Immature natural killer cell (primary cell): ENCODE measurements at places on chromosomes 4 and X. TPM values are rescaled to one million over a fixed set of nuclear protein-coding genes. Genes with fewer than 3 reads are reported as not detected.

GRCh38 chr4:83625821-83626220, 89.9 kb downstream of the GPAT3 start:
- H3K36me3 ChIP-seq = peaks cover 7% of the 10 kb centered on the region
- DNase-seq = no peak
- peaks cover 4% of the 10 kb centered on the region for H3K4me1 ChIP-seq
- H3K27ac ChIP-seq = no peak overlapping the region
- H3K27me3 ChIP-seq = no peaks in the 10 kb centered on the region

DNA sequence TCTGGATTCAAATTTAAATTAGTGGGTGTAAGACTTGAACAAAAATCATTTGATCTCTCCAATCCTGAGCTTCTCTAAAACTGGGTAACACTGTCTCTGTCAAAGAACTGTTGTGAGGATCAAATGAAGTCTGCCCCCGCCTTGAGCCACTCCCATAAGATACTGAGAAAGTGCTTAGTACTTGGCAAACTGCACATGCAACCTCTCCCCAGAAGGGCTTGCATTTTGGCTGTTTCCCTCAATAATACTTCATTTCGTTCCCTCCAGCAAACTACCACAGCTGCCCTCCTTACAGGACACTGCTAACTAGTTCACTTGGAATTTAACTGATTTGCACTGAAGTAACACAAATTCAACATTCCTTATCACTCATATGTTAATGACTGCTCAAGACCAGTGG, 79.8 kb downstream of the APBB2 start:
- H3K4me3 ChIP-seq = no peak overlapping the region
- H3K4me1 ChIP-seq = no peaks in the 10 kb centered on the region
- H3K27ac ChIP-seq = no peak overlapping the region
- H3K27me3 ChIP-seq = no peaks in the 10 kb centered on the region
- no peaks in the 10 kb centered on the region for H3K36me3 ChIP-seq

DNA sequence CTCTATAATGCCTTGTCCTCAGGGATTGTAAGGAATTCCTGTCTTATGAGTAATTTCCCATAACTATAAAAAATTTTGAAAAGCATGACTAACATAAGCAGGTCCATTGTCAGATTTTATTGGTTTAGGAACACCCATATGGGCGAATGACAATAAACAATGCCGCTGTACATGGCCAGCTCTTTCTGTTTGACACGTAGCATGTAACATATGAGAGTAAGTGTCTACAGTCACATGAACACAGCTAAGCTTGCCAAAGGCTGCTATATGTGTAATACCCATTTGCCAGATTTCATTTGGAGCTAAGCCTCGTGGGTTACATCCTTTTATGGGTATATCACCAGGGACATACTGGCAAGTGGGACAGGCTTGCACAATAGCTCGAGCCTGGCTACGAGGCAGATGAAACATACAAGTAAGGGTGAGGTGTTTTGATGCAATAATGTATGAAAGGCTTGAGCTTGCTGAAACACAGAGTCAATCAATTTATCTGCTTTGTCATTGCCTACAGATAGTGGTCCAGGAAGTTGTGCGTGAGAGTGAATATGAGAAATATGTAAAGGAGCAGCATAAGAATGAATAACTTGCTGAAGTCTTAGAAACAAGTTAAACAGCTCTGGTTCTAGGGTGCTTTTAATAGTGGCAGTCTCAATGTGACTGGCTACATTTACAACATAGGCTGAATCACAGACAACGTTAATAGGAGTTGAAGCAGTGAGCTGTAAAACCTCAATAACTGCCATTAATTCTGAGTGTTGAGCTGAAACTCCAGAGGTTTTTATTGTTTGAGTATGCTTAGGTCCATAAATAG, 67.4 kb upstream of the UGT2B10 start:
- no peaks in the 10 kb centered on the region for H3K4me1 ChIP-seq

TRPC3 gene
- polyA plus RNA-seq = 0.15 TPM

NAP1L3 gene
- polyA plus RNA-seq = 1.7 TPM

ETDA gene
- polyA plus RNA-seq = not detected
